Vagina (tissue), 2 donors: ENCODE measurements at places on chromosomes 12 and 14.

GRCh38 chr14:104546591-104547309 lies 32.8 kb upstream of the C14orf180 start:
- no peak for DNase-seq

- DNase-seq: no peak
These were observed 38.3 kb upstream of the PPM1A start for GRCh38 chr14:60210703-60211102.

- DNase-seq: no peak
These were observed 623.1 kb upstream of the LRFN5 start for GRCh38 chr14:40983604-40984003.

DNA sequence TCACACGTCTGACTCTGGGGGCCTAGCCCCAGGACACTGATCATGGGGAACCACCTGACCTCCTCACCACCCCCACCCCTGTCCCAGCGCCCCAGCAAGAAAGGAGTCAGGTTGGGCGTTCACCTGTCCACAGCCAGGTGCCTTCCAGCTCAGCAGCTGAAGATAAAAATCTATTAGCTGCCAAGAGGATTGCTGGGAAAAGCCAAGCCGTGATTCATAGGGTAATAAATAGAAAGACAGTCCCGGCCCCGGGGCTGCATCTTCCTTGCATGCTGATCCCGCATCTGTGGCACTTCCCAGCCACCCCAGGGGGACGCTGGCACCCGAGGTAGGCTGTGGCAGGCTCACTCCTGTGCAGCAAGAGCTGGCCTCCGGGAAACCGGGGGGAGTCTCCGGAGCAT lies 70.2 kb upstream of the NCOR2 start:
- no peak for DNase-seq
